NCI-H524 (cell line): ENCODE measurements at places on chromosomes 12 and 14.

DNA sequence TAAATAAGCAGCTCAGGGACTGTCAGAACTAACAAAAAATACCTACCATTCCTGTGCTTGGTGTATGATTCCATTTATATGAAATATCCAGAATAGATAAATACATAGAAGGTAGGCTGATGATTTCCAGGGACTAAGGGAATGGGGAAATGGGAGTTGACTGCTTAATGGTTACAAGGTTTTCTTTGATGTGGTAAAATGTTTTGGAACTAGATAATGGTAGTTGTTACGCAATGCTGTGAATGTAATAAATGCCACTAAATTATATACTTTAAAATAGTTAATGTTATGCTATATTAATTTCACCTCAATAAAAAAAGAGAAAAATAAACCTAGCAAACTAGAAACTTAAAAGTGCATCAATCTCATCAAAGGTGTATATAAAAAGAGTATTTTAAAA lies 41.1 kb downstream of the CEP83 start:
- DNase-seq = no peak

- DNase-seq = no peak
Measured at GRCh38 chr12:55707219-55707671, 459 bp downstream of the ITGA7 start.

- no peak for DNase-seq
Measured at GRCh38 chr14:91963465-91963864, 16.0 kb upstream of the FBLN5 start.

DNA sequence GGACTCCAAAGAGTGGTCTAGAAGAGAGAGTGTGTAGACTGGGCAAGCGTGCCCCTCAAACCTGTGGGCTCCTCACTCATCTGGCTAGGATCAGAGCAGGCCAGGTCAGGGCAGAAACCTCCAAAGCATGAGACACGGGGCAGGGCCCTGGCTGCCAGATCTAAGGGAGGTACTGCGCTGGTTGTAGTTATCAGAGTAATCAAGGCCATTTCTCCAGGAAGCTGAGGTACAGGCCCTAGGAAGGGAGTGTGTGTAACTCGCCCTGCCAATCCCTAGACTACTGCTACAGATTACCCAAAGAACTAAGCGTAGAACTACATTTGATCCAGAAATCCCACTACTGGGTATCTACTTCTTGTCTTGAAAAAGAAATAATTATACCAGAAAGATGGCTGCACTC lies 84.5 kb downstream of the SSPN start:
- no peak for DNase-seq

- no peak for DNase-seq
Measured at GRCh38 chr14:69005432-69006148, 26.5 kb upstream of the ACTN1 start.

DNA sequence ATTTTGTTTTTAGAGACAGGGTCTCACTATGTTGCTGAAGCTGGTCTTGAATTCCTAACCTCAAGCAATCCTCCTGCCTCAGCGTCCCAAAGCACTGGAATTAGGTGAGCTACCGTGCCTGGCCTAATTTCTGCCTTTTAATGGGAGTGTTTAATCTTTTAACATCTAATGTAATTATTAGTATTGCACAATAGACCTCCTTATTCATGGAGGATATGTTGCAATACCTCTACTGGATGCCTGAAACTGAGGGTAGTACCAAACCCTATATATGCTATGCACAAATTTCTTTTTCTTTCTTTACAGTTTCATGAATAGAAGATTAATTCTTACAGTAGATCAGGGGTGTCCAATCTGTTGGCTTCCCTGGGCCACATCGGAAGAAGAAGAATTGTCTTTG lies 47.8 kb downstream of the MYRFL start:
- DNase-seq = no peak

DNA sequence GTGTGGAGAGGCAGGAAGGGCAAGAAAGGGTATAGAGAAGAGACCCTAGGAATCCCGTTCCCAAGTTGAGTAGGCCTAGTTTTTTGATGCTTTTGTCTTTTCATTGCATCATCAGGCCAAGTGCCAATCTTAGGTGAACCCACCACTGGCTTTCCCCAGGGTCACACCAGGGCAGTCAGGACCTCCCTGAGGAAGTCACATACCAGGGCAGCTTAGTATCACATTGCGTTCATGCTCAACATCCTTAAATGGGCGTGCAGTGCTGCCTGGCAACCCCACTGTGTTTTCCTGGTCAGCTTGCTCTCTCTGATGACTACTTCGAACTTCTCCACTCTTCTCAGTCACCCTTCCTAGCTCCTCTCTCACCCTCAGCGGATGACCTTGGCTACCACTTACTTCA lies 9.0 kb downstream of the ASIC1 start:
- peak; percentile 15 for DNase-seq

- no peak for DNase-seq
Measured at GRCh38 chr14:56334458-56334857, 216.2 kb downstream of the PELI2 start.

DNA sequence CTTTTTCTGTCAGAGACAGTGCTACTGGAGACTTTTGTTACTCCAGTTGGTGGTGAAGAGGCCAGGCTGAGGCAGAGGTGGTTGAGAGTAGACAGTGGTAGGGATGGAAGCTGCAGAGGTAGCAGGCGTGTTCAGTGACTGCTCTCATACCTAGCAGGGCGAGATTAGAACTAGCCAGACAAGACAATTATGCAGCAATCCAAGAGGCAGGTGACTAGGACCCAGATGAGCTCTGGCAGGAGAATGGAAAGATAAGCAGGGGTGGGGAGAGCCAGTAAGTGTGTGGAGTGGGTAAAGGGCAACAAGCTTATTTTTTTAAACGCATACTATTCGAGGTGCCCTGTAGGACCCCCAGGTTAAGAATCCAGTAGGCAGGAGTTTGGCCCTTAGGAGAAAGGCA lies 4.8 kb downstream of the PPP1R36 start:
- no peak for DNase-seq

GRCh38 chr12:75766263-75767160 lies 255.1 kb upstream of the KRR1 start:
- DNase-seq = no peak

DNA sequence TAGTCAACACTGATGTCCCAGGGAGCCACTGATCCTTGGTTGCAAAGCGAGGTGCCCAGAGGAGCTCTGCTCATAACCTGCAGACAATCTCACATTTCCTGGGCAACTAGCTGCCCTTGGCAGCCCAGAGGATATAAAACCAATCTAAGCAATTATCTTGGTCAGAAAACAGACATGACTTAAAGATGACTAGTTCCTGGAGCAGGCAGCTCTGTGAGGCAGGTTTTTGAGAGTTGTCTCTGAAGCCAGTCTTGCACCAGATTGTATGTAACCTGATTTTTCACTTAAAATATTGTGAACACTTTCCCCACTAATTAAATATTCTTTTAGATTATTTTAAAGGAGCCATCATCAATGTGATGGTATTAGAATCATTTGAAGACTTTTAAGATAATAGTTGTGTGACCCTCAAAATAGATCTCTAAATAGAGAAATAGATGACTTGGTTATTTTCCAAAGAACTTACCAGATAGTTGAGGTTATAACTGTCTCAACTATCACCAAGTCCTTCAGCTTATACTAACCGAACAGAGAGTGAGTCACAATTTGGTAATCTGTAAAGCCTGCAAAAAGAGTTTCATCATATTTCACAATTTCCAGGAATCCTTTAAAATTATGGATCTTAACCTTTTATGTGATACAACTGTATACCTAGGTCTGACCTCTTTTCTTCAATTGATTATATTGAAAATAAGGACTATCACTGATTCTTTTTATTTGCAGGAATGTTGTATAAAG lies 75.9 kb downstream of the LIN7A start:
- no peak for DNase-seq

GRCh38 chr14:104820669-104821228 lies 19.8 kb downstream of the ZBTB42 start:
- peak; percentile 77 for DNase-seq

GRCh38 chr14:103729496-103730448 lies 14.2 kb downstream of the ZFYVE21 start:
- DNase-seq = no peak

DNA sequence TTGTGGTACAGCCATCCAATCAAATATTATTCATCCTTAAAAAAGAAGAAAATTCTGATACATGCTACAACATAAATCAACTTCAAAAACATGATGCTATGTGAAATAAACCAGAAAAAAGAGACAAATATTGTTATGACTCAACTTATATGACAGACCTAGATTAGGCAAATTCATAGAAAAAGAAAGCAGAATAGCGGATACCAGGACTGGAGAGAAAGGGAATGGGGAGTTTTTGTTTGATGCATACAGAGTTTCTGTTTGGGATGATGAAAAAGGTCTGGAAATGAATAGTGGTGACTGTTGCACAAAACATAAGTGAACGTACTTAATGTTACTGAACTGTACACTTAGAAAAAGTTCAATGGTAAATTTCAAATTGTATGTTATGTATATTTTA lies 82.3 kb downstream of the SPPL3 start:
- DNase-seq = no peak

DNA sequence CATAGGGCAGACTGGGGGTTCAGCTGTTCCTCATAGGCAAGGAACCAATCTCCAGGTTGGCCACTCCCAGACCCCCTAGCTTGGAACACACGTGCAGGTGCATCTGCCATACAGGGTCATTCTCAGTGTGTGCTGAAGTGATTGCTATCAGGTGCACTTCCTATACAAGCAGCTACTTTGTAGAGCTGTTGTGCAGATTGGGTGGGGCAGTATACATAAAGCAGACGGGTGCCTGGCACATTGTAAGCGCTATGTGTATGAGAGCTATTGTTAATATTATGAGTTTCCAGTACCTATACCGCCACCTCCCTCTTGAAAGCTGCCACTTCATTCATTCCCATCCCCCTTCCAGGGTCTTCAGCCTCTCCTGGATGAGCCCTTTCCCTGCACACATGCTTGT lies 17.3 kb downstream of the IRF2BPL start:
- DNase-seq = peak; percentile 73

GRCh38 chr12:63944586-63945228 lies 100.2 kb downstream of the SRGAP1 start:
- DNase-seq = no peak

DNA sequence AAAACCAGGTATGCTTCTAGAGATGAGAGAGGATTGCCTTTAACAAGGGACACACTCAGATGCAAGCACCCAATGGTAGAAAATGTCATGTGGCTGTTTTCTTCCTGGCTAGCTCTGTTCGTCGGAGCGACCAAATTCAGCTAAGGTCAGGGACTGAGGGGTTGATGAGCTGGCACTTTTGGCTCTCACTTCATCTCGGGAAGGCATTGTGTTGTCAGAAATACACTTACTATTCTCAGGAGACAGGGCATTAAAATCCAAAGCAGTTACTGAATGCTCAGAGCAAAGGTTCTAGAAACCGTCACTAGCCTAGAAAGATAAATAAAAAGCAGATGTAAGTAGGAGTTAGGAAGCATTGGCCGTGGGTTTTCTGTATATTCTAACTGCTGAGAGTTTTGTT lies 275.7 kb upstream of the SSTR1 start:
- DNase-seq = no peak

DNA sequence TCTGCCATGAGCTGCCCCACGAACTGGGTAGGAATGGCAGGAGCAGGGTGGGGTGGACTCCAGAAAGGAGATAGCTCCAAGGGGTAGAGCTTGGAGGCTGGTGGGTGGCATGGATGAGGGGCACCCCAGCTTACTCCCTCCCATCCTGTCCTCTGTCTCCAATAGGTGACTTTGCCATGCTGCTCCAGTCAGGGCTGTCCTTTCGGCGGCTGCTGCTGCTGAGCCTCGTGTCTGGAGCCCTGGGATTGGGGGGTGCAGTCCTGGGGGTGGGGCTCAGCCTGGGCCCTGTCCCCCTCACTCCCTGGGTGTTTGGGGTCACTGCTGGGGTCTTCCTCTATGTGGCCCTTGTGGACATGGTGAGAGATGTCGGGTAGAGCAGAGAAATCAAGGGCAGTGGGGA lies 7.1 kb downstream of the SLC39A5 start:
- DNase-seq = no peak

DNA sequence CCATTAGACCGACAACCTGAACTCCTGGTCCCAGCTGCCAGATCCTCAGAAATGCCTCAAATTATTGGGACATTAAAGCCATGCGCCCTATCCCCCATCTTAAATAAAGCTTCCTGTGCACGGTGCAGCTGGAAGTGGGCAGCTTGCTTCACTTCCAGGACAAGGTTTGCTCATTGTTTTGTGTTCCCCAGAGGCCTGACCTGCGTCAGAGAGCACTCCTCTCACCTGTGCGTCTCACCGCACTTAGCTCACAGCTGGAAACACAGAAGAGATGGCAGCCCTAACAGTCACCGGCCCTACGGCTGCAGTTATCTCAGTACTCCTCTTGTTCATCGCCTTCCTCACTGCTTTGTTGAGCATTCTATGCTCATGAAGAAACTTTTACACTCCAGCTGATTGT lies 135.5 kb downstream of the ANO2 start:
- DNase-seq = no peak

GRCh38 chr12:68158432-68158831 lies 1.1 kb downstream of the IFNG start:
- peak; percentile 24 for DNase-seq

DNA sequence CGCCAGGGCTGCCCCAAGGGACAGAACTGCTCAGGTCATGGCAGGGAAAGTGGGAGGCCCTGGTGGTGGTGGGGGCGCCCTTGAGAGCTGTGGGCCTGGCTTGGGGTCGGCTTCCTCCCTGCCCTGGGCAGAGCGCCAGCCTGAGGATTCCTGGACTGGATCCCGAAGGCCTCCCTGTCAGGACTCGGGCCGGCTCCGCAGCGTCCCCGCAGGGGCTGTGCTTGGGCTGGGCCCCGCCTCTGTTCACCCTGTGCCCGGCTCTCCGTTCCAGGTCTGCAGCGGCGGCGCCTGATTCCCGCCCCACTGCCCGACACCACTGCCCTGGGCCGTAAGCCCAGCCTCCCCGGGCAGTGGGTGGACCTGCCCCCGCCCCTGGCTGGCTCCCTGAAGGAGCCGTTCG lies 39.9 kb downstream of the KIF26A start:
- DNase-seq = no peak

DNA sequence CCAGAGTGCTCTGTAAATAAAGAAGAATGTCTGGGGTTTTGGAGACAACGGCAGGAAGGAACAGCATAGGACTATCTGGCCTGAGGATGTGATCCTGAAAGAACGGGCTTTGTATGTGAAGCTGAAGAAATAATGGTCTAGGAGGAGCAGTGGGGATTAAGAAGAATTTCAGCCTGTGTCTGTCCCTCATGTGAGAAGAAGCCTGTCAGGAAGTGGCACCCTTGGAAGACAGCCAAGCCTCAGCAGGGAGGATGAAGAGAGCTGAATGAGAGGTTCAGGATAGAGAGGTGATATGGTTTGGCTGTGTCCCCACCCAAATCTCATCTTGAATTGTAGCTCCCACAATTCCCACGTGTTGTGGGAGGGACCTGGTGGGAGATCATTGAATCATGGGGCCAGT lies 56.9 kb upstream of the TCL1A start:
- peak; percentile 60 for DNase-seq

GRCh38 chr12:94803939-94804338 lies 153.6 kb upstream of the TMCC3 start:
- no peak for DNase-seq

- no peak for DNase-seq
Measured at GRCh38 chr12:47747596-47748506, 10.8 kb downstream of the RAPGEF3 start.
